HFF-Myc (cell line): ENCODE measurements at places on chromosomes 4 and X.

- no peak for DNase-seq
Observed at GRCh38 chrX:816411-816810, 185.8 kb downstream of the SHOX start.

DNA sequence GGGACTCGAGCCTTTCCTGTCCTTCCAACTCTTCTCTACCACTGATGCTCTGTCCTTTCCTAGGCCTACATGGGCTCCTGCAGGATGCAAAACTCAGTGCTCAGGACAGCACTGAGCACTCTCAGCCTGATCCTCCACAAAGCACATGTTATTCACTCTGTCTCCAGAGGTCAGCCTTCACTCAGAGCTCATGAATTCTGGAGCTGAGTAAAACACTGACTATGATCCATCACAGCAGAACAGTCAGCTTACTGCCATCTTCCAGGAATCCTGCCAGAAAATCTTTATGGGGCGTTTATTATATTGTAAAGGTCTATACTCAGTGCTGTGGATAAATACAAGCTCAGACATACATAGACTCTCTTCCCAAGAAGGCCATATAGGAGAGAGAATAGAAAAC lies 121.5 kb upstream of the CPEB2 start:
- no peak for DNase-seq

DNA sequence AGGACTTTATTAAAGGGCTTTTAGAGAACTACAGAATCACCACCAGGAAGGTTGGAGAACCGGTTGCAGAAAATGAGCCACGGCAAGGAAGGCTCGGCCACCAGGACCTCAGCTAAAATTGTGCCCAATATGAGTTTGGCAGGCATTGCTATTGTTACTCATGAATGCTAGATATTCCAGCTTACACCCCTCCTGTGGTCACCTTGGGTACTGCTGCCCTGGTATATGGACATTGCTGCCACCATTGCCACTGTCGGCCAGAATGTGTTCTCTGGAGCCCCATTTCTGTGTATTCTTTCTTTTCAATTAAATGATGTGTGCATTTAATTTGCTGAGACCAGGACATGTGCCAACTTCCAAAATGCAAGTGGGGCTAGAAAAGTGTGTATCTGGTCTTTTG lies 626.7 kb upstream of the BOD1L1 start:
- peak; percentile 17 for DNase-seq

DNA sequence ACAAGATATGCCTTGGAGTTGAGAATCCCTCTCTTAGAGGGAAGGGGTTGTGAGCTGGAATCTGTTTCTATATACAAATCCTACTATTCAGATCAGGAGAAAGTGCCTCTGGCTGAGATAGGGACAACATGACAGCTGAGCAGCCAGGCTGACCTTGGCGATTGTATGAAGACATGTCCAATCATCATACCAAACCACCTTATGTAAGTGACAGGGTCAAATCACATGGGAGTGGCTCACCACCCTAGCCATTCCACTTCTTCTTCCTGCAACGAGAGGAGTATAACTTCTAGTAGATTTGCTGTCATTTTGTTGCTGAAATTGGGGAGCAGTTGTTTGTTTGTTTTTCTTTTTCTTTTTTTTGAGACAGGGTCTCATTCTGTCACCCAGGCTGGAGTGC lies 48.3 kb upstream of the TMEM150C start:
- no peak for DNase-seq

DNA sequence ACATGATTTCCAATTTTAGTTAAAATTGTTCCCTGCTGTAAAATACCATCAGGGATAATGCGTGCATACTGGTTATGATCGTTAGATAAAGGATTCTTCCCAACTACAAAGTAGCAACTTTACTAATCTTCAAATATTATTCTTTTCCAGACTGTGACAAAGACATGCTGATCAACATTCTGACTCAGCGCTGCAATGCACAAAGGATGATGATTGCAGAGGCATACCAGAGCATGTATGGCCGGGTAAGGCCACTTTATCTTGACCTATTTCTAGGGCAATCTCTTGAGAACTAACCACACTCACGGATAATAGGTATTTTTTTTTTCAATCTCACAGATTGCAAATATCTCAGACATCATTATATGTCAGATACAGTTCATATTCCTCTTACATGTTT lies 47.0 kb downstream of the ANXA10 start:
- no peak for DNase-seq

- DNase-seq, result no peak
Observed at GRCh38 chrX:132333351-132333750, 114.1 kb upstream of the RAP2C start.

- DNase-seq, result no peak
Observed at GRCh38 chr4:189305500-189305899, 635.2 kb upstream of the FRG1 start.

- no peak for DNase-seq
Observed at GRCh38 chrX:69176053-69176452, 10.8 kb upstream of the PJA1 start.

DNA sequence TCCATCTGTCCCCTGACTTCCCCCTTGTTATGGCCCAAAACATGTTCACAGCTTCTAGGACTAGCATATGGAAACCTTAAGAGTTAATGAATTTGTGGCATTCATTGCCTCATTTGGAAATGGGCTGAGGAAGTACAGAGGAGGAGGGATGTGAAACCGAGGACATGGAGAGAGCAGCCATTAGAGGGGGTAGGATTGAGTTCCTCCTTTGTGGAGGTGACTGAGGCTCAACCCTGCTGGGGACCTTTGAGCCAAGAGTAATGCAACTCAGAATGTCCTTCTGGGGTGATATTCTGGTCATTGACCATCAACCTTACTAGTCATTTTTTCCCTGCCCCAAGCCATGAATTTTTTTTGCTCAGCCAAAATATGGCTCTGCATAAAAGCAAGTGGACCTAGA lies 109.4 kb downstream of the ZNF518B start:
- DNase-seq, result no peak

DNA sequence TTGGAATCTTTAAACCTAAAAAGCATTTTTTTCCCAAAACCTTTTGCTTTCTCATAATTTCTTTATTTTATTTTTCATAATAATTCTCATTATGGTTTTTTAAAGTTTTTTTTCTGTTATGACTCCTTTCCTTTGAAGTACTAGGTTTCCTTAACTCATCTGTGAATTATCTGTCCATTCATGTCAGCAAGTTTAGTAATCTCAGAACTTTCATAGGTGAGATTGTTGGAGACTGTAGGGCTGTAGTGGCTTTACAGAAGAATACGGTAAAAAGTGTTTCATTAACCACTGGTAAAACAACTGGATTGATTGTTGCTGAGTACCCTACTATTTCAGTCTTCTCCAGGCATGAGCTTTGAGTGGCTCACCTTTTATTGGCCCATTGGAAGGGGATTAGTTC lies 361.7 kb upstream of the PPP1R2C start:
- no peak for DNase-seq

DNA sequence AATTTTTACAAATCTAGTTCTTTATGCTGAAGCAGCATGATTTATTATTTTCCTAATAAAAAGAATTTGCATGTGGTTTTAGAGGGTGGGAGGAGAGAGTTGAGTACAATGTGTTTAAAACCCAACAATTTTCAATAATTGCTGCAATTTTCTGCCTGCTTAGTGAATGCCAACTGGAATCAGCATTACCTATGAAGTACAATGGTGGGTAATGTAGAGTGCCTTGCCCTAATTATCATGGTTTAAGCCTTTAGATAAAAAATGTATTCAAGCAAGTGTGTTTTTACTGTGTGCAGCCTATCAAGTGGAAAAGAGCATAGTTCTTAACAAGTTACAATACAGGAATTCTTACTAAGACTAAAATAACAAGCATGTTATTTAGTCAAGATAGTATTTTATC lies 77.9 kb upstream of the ANKRD50 start:
- DNase-seq, result no peak

DNA sequence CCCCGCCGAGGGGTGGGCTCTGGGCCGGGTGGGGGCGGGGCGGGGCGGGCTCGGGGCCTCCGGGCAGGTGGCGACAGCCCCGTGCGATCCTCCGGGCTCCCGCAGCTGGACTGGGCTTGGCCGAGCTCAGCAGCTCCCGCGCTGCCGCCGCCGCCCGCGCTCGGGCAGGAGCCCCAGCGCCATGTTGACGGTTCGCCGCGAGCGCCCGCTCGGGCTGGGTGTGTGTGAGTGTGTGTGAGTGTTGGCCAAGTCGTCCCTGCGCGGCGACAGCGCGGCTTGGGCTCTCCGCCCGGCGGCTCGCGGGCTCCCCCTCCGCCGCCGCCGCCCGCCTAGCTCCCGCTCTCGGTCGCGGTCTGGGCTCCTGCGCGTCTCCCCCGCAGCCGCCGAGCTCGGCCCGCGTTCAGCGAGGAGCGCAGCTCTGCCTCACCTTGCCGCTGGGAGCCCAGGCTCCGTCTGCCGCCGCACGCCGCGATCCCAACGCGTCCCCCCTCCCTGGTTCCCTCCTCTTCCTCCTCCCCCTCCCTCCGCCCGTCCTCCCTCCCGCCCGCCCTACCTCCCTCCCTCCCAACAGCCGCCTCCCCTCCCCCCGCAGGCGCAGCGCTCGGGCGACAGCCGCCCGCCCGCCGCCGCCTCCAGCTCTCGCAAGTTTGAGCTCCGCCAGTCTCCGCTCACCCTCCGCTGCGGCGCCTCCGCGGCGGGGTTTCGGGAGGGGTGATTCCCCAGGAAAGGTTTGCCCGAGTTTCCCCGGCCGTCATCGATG lies at the start of gene BCOR:
BCOR (minus strand) TSS at position 455 of the 760 bp plus-strand sequence. CDS start 20,029 bp downstream, outside the sequence.
- no peak for DNase-seq

DNA sequence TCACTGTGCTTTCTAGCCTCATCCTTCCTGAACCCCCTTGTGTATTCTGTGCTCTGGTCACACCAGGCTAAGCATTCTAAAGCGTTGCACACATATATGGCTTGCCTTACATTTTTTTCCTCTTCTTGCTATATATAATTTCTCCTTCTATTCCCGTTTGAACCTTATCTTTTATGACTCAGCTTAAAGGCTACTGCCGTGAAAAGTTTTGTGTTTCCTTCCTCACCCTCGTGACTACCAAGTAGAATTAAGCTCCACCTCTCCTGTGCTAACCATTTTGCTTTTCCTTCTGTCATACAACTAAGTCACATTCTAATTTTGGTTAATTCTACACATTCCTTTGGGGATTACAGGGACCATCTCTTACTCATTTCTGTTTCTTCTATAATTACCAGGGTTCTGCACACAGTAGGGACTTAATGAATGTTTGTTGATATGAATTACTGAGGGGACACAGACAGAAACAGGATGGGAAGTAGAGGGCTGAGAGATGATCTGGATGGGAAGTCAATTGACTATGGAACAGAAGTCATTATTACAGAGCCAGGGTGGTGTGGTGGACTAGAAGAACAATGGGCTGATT lies 67.1 kb downstream of the DOCK11 start:
- no peak for DNase-seq

DNA sequence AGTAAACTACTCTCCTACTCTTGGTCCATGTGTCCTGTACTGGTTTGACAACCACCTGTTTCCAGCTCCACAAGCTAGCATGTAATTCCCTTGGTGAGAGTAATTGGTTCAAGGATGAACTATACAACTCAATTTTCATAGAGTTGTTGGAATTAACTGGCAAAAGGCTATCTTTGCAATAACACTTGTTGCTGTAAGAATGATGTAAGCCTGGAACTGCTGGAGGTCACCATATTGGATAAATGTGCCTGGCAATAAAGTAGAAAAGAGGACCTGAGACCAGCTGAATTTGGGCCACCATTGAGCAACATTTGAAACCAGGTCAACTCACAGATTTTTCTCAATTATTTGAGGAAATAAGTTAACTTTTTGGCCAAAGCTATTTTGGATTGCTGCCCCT lies 175.5 kb downstream of the CAMK2D start:
- no peak for DNase-seq

DNA sequence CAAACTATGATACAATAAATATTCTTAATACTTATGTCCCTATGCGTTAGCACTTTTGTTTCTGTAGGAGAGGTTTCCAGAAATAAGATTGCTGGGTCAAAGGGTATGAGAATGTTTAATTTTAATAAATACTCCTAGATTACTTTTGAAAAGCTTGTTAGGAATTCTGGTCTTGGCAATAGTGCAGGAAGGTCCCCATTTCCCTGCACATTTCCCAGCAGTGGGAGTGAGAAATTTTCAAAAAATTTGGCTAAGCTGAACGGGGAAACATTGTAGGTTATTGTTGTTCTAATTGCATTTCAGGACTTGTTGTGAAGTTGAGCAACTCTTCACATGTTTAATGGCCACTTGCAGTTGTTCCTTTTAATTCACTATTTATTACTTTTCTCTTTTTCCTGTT lies 27.1 kb downstream of the IGFBP7 start:
- no peak for DNase-seq

- peak; percentile 16 for DNase-seq
Observed at GRCh38 chrX:130330706-130331105, 9.0 kb upstream of the SLC25A14 start.

- DNase-seq, result peak; percentile 52
Observed at GRCh38 chr4:121669163-121669550, 27.6 kb downstream of the ANXA5 start.

DNA sequence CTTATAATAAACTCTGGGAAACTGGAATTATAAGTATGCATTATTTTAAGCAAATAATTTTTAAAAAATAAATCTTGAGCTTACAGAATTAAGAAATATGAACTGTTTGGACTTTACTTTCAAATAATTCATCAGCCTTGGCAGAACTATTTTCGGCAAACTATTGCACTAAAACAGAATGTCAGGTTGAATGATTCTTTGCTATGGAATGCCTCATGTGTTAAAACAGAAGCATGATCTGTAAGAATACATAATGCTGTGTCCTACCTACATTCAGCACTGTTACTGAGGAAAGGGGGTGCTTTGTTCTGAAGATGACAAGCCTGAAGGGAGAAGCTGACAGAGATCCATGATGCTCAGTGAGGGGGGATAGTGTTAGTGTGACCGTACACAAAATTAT lies 55.6 kb upstream of the EXOC1L start:
- DNase-seq, result no peak

- DNase-seq, result no peak
Observed at GRCh38 chrX:111492085-111492484, 19.4 kb upstream of the SERTM2 start.

DNA sequence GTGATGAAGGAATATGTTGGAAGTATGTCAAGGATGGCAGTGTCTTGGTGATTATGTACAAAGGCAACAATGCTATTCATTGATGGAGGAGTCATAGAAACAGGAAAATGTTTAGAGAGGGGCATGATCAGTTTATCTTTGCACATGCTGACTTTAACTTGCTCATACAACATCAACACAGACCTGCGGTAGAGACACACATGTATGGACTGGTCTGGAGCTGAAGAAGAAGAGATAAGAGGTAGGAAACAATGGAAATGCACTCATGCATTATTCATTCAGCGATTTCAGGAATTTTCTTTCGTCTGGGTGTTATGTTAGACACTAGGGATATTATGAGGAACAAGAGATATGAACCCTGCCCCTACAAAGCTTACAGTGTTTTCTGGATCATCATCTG lies 1252.3 kb upstream of the TENM3 start:
- DNase-seq, result no peak

- DNase-seq, result no peak
Observed at GRCh38 chr4:6044805-6045204, 26.6 kb upstream of the C4orf50 start.
